ENCODE measurements at places on chromosomes 4 and X.

GRCh38 chrX:34467437-34467836, 189.6 kb downstream of the TMEM47 start:
- DNase-seq = no peak

GRCh38 chr4:74534936-74535335, 90.0 kb downstream of the AREG start:
- no peak for DNase-seq

DNA sequence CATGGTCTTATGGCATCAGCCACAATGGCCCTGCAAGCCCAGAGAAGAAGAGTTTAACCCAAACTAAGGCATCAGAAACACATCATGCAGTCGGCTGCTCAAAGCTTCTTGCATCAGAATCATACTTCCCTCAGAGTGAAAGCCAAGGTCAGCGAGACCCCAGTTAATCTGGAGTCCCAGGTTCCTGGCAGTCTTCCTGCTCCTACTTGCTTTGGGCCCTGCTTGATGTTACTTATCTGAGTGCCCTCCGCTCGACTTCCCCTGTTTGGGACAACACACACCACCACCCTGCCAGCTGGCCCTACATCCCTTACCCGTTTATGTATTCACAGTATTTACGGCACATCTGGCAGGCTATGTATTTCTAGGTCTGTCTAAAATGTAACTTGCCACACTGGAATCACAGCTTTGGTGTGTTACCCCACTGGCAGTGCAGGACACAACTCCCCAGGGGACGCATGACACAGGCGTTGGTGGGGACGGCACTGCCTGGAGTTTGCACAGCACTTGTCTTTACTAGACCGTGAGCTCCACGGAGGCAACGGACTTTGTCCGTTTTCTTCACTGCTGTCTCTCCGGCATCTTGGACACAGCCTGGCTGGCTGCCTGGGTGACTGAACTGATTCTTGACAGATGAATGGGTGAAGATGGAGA, 22.8 kb downstream of the CRMP1 start:
- DNase-seq = no peak

DNA sequence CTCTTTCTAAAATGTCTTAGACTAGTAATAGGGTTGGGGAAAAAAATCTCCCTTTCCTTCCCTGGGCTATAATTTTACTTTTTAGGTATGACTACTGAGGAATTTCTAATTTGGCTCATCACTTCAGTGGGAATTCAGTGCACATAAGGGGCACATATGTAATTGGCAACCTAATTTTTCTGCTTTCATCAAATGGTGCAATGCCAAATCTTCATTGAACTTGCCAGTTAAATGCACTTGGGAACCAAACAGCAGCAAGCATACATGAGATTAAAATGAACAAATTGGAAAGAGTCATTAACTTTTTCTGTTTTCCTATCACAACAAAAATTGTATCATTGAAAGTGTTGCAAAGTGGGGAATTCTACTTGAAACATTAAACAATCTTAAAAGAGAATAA, 2.9 kb upstream of the CCSER1 start:
- DNase-seq = no peak

GRCh38 chr4:112591593-112591992, 45.1 kb downstream of the ZGRF1 start:
- DNase-seq = no peak

GRCh38 chr4:83112231-83112630, 2.3 kb downstream of the PLAC8 start:
- peak; percentile 6 for DNase-seq

- DNase-seq = no peak
Observed at GRCh38 chrX:1455948-1456280, 3.2 kb upstream of the ASMTL start.

GRCh38 chr4:181264893-181265292, 978.3 kb upstream of the TENM3 start:
- no peak for DNase-seq

DNA sequence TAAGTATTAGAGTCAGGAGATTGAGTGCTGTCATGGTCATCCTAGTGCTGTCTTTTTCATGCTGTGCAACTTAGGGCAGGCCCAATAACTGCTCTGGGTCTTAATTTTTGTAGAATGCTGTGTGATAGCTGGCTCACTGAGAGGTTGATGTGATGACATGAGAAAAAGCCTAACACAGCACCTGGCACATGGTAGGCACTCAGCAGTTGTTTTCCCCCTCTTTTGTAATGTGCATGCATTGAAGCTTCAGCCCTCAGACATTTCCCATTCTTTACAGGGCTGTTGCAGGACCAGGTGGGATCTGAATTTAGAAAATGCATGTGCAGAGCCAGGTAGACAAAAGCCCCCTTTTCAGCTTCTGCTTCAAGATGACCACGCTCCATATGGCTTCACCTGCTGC, 44.1 kb upstream of the SOX3 start:
- DNase-seq = no peak

DNA sequence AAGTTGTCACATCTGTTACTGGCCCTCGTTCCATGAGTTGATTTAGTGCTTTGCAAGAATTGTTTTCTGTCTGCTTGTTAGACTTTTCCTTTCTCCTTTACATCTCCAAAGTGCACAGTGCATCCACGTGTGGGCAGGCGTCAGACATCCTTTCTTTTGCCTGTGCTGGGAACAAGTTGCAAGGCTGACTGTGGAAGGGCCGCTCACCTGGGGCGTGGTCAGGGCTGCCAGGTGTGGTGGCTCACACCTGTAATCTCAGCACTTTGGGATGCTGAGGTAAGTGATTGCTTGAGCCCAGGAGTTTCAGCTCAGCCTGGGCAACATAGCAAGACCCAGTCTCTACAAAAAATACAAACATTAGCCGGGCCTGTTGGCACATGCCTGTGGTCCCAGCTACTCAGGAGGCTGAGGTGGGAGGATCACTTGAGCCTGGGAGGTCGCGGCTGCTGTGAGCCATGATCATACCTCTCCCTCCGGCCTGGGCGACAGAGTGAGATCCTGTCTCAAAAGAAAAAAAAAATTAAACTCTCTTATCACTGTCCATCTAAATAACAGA, 46.2 kb downstream of the RGS12 start:
- DNase-seq = no peak

- DNase-seq = no peak
Observed at GRCh38 chrX:69137371-69138117, 27.7 kb downstream of the PJA1 start.

- DNase-seq = no peak
Observed at GRCh38 chrX:126552313-126553022, at the start of gene DCAF12L1. TSS of gene DCAF12L1 (minus strand) at chrX:126552814. CDS start at chrX:126552608, 206 bp downstream.

DNA sequence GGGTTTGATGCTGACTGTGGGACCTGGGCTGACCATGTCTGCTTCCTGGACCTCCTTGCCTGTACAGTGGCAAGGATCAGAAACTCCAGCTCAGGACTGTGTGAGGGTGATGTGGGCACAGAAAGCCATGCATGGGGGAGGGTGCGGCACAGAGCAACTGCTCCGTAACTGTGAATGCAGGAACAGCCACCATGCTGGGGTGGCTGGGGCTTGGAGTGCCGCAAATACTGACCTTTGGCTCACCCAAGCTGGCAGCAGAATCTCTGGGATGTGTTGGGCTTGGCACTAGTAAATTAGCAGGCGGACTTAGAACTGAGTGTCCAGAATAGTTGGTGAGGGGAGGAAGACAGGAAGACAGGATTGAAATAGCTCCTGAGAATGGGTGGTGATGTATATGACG, 52.0 kb downstream of the DRD5 start:
- DNase-seq = no peak

DNA sequence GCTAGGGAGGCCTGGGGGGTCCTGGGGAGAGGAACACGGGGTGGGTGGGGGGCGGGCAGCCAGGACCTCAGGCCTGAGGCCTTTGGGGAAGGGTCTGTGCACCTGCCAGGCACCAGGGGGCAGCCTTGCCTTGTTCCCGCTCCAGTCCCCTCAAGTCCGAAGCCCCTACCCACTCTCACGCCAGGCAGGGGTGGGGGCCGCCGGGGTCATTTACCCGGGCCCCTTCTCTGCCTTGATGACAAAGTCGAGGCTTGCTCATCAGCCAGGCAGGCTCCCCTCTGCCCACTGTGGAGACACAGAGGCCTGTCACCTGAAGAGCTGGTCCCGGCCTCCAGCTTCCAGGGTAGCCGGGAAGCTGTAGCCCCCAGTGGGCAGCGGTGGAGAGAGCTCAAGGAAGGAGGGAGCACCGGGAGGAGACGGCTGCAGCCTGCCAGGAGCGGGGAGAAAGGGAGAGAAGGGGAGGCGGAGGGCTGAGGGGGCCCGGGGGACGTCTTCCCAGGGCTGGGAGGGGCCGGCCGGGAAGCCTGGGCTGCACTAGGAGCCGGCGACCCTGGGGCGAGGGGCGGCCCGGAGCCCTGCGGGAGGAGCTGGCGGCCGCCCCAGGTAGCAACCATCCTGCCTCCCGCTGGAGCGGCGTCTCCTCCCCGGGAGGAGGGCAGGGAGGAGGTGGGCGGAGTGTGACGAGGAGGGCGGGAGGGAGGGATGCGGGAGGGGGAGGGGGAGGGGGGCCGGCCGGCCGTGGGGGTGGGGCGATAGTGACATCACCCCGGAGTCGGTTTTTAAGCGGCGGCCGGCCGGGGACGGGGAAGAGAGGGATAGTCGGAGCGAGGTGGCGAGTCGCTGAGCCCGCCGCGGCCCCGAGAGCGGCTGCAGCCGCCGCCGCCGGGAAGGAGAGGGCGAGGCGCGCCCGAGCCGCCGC, at the start of gene SLC6A8:
TSS of gene SLC6A8 (plus strand) at position 806 of the 919 bp plus-strand sequence. CDS start 649 bp downstream, outside the sequence.
- peak; percentile 69 for DNase-seq

GRCh38 chrX:117839544-117839943, 277.1 kb downstream of the KLHL13 start:
- no peak for DNase-seq

- DNase-seq = no peak
Observed at GRCh38 chrX:72492499-72492898, 80.1 kb downstream of the HDAC8 start.

GRCh38 chrX:69094977-69095669, 70.1 kb downstream of the PJA1 start:
- no peak for DNase-seq

DNA sequence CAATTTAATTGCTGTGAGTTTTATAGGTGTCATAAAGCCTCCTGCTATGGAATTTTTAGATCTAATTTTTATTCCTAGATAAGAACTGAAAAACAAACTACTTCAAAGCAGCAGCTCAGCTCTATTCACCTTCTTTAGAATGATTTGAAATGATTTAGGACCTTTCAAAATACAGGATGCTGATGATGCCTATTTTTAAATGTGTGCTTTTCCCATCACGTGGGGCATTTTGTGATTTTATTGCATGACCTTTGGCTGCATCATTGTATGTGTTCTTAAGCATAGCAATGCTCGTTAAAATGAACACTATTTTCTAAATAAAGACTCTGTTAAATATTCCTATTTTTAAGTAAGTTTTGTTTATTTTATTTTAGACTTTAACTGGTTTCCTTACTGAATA, 537.3 kb downstream of the STPG2 start:
- no peak for DNase-seq

DNA sequence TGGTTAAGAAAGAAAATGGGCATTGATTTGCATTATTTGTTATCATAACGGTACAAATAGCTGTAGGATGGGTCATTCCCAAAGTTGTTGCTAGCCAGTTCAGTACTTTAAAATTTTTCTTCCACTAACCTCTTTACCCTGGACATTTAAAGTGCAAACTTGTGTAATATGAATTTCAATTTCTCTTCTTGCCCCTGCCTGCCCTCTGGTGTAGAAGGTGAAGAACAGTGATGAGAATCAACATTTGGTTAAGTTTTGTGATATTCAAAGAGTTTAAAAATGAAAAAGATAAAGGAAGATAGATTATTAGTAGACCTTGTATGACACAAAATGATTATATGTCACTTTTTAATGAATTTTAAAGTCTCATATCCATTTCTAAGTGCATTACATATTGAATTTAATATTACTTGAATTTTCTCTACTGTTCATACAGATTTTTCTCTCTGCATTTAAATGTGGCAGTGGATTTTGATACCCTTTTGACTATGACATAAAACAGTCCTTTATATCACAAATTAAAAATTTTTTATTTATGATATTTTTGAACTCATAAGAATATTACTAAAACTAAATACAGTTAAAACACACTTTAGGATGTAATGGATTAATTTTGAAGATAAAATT, 337.7 kb downstream of the BMPR1B start:
- peak; percentile 12 for DNase-seq

GRCh38 chr4:180953572-180953971, 1289.6 kb upstream of the TENM3 start:
- DNase-seq = no peak

DNA sequence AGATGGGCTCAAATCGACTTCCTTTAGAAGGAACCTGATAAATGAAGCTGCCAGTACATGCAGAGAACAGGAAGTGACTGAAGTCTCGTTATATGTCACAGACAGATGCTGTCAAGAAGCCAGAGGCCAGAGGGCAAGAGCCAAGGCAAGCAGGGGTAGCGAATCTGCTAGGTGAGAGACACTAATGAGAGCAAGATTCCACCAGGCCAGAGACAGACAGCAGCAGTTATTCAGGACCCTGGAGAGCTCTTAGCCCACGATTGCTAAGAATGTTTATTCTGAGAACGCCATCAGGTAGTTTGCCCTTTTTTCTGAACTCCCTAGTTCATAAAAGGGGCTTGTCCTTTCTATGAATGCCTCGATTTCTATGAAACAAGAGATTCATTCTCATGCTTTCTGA, 73.7 kb downstream of the BEND2 start:
- no peak for DNase-seq

- no peak for DNase-seq
Observed at GRCh38 chrX:118974908-118975671, 672 bp downstream of the LONRF3 start.

- peak; percentile 38 for DNase-seq
Observed at GRCh38 chrX:2928583-2929434, at the start of gene ARSD. TSS of gene ARSD (minus strand) at chrX:2929339. CDS start at chrX:2929275, 64 bp downstream.

DNA sequence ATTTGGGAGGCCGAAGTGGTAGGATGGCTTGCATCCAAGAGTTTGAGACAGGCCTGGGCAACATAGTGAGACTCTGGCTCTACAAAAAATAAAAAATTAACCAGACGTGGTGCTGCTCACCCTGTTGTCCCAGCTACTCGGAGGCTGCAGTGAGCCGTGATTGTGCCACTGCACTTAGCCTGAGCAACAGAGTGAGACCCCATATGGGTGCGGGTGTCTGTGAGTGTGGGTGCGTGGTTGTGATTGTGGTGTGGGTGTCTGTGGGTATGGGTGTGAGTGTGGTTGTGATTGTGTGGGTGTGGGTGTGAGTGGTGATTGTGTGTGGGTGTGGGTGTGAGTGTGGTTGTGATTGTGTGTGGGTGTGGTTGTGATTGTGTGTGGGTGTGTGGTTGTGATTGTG, 114.6 kb downstream of the UBE2K start:
- no peak for DNase-seq

- no peak for DNase-seq
Observed at GRCh38 chrX:115297189-115297588, 7.7 kb downstream of the LUZP4 start.

- DNase-seq = no peak
Observed at GRCh38 chr4:146368209-146368608, 153.5 kb downstream of the SLC10A7 start.

GRCh38 chrX:43643201-43643600, 12.9 kb upstream of the MAOA start:
- DNase-seq = no peak

DNA sequence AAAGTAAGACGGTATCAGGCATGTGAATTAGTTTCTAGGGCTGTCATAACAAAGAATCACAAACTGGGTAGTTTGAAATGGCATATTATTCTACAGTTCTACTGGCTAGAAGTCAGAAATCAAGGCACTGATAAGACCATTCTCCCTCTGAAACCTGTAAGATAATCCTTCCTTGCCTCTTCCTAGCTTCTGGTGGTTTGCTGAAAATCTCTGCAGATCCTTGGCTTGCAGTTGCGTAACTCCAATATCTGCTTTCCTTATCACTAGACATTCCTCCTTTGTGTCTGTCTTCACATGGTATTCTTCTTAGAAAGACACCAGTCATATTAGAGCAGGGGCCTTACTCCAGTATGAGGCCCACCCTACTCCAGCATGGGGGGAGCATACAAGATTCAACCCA, 19.6 kb upstream of the LCORL start:
- no peak for DNase-seq

Data from midbrain (tissue), 1 donor.